Spinal cord (tissue), 10 donors: ENCODE measurements at places on chromosomes 6 and 20.

- DNase-seq = no peak
- peaks cover 21% of the 10 kb centered on the region for H3K4me1 ChIP-seq
- H3K27me3 ChIP-seq = no peaks in the 10 kb centered on the region
- no peak overlapping the region for H3K27ac ChIP-seq
Observed at GRCh38 chr6:157223511-157223910, 99.8 kb downstream of the TMEM242 start.

DNA sequence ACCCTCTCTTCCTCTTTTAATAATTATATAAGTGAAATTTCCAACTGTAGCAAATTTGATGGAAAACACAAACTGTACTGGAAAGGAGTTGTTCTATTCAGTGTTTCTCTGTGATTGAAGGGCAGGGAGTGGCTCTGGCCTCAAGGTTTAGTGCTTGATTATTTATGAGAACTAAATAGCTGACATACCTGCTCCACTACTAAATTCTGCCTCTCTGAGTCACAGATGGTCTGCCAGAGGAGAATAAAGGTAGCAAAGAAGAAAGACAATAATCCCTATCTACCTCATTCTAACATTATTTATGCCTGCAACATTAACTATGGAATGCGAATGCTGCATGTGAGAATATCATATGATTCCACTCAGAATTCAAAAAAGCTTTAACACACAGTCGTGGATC is 9.3 kb downstream of the BMP5 start:
- H3K27me3 ChIP-seq = no peaks in the 10 kb centered on the region
- no peaks in the 10 kb centered on the region for H3K4me1 ChIP-seq
- no peak for DNase-seq

GRCh38 chr20:37958856-37959520 is 56.1 kb downstream of the VSTM2L start:
- H3K4me3 ChIP-seq = no peak overlapping the region
- no peak overlapping the region for H3K27ac ChIP-seq
- DNase-seq = no peak
- H3K36me3 ChIP-seq = no peaks in the 10 kb centered on the region
- peaks cover 2% of the 10 kb centered on the region for H3K4me1 ChIP-seq

DNA sequence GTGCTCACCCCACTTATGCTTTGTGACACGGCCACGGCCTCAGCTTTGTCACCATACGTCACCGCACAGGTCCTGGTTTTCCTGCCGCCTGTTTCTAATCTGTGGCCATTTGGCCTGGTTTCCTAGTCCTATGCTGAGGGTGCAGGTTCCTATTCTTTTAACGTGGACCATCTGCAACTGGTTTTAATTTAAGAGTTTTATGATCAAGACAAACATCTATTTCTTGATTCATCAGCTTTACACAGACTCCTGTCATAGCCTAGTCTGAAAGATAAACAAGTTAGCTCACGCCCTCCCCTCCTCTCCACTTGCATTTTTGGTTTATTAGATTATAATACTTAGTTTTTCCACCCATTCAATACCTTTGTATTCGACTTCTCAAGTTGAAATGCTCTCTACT is 97.5 kb upstream of the RPS6KA2 start:
- no peak overlapping the region for H3K27ac ChIP-seq
- no peak overlapping the region for H3K4me3 ChIP-seq
- H3K4me1 ChIP-seq = peaks cover 3% of the 10 kb centered on the region
- no peak for DNase-seq
- no peaks in the 10 kb centered on the region for H3K36me3 ChIP-seq

GRCh38 chr6:21654361-21654760 is 60.8 kb downstream of the SOX4 start:
- no peaks in the 10 kb centered on the region for H3K4me1 ChIP-seq
- no peak overlapping the region for H3K4me3 ChIP-seq
- H3K27ac ChIP-seq = no peak overlapping the region

GRCh38 chr6:138008791-138009190 is 98.4 kb downstream of the PERP start:
- H3K4me3 ChIP-seq = no peak overlapping the region
- H3K4me1 ChIP-seq = no peaks in the 10 kb centered on the region
- H3K36me3 ChIP-seq = no peaks in the 10 kb centered on the region

DNA sequence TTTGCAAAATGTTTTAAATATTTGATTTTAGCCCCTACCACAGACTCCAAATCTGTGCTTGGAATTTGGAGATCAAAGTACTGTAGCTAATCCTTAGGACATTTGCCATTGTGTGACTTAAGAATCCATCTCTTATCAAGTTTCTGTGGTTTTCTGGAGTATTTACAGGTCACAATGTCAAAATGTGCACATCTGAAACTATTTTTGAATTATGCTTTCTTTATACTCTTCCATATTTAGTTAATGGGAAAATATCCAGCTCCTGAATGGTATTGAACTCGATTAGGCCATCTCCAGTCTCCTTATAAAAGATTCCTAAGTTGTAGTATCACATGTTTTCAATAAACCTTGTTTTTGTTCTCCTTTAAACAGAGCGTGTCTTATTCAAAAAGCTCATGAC is 162.5 kb downstream of the KHDC1L start:
- H3K36me3 ChIP-seq = no peaks in the 10 kb centered on the region
- no peaks in the 10 kb centered on the region for H3K4me1 ChIP-seq
- H3K27ac ChIP-seq = no peak overlapping the region
- H3K27me3 ChIP-seq = no peaks in the 10 kb centered on the region
- H3K4me3 ChIP-seq = no peak overlapping the region
- DNase-seq = no peak

DNA sequence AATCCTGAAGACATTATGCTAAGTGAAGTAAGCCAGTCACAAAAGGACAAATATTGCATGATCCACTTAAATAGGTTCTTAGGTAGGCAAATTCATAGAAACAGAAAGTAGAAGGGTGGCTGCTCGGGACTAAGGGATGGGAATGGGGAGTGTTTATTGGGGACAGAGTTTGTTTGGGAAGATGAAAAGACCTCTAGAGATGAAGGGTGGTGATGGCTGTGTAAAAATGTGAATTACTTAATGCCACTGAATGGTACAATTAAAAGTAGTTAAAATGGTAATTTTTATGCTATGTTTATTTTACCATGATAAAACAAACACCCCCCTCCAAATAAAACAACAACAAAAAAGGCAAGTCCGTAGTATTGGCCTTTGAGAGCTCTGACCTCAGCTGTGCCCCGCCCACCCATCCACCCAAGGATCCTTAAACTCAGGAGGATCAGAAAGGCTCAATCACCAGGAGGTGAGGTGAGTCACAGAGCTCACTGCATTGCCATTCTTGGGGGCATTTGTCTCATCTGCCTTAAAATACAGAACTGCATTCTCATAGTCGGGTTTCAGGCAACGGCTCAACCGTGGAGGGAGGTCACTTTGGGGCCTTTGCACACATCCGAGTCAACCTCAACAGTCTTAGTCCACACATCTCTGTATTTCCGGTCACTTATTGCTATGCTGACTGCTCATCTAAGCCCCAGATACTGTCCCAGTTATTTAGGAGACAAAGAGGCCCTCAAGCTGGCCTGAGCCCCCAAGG is 96.7 kb downstream of the SLC22A23 start:
- H3K27ac ChIP-seq = no peak overlapping the region
- H3K4me3 ChIP-seq = no peak overlapping the region
- H3K36me3 ChIP-seq = peaks cover 9% of the 10 kb centered on the region
- no peak for DNase-seq

- H3K36me3 ChIP-seq = no peaks in the 10 kb centered on the region
- no peaks in the 10 kb centered on the region for H3K27me3 ChIP-seq
- H3K4me3 ChIP-seq = no peak overlapping the region
- DNase-seq = no peak
Observed at GRCh38 chr6:32472781-32473375, 33.2 kb downstream of the HLA-DRA start.

GRCh38 chr6:157993076-157993475 is 11.4 kb downstream of the SYNJ2 start:
- H3K27ac ChIP-seq = no peak overlapping the region
- H3K4me1 ChIP-seq = peaks cover 39% of the 10 kb centered on the region
- no peak overlapping the region for H3K4me3 ChIP-seq
- peaks cover 2% of the 10 kb centered on the region for H3K27me3 ChIP-seq
- peaks cover 2% of the 10 kb centered on the region for H3K36me3 ChIP-seq

- DNase-seq = no peak
- H3K27me3 ChIP-seq = no peaks in the 10 kb centered on the region
Observed at GRCh38 chr6:33610067-33610466, 11.1 kb upstream of the ITPR3 start.

GRCh38 chr6:49087369-49087768 is 375.7 kb downstream of the MMUT start:
- no peaks in the 10 kb centered on the region for H3K36me3 ChIP-seq
- no peaks in the 10 kb centered on the region for H3K27me3 ChIP-seq
- no peaks in the 10 kb centered on the region for H3K4me1 ChIP-seq
- no peak overlapping the region for H3K27ac ChIP-seq
- H3K4me3 ChIP-seq = no peak overlapping the region

- H3K4me1 ChIP-seq = peaks cover 3% of the 10 kb centered on the region
- H3K36me3 ChIP-seq = peaks cover 3% of the 10 kb centered on the region
- H3K4me3 ChIP-seq = no peak overlapping the region
- no peak for DNase-seq
- H3K27ac ChIP-seq = no peak overlapping the region
Observed at GRCh38 chr20:44157061-44157460, 29.9 kb downstream of the JPH2 start.

- no peak overlapping the region for H3K4me3 ChIP-seq
- H3K27me3 ChIP-seq = no peaks in the 10 kb centered on the region
- peaks cover 42% of the 10 kb centered on the region for H3K4me1 ChIP-seq
- no peak for DNase-seq
- H3K36me3 ChIP-seq = peaks cover 6% of the 10 kb centered on the region
- H3K27ac ChIP-seq = peak overlapping the region; percentile 52
Observed at GRCh38 chr6:111761783-111762312, 111.4 kb downstream of the FYN start.

GRCh38 chr6:125962900-125963497 is 6.4 kb downstream of the HINT3 start:
- H3K4me1 ChIP-seq = no peaks in the 10 kb centered on the region
- no peak for DNase-seq
- H3K27ac ChIP-seq = no peak overlapping the region
- H3K36me3 ChIP-seq = no peaks in the 10 kb centered on the region
- no peak overlapping the region for H3K4me3 ChIP-seq

GRCh38 chr6:118860880-118861279 is 33.1 kb upstream of the ASF1A start:
- no peak overlapping the region for H3K4me3 ChIP-seq
- H3K4me1 ChIP-seq = no peaks in the 10 kb centered on the region
- no peaks in the 10 kb centered on the region for H3K27me3 ChIP-seq

- H3K27ac ChIP-seq = no peak overlapping the region
- peaks cover 3% of the 10 kb centered on the region for H3K4me1 ChIP-seq
- H3K36me3 ChIP-seq = no peaks in the 10 kb centered on the region
Observed at GRCh38 chr6:125597411-125598253, 151.8 kb upstream of the HEY2 start.

DNA sequence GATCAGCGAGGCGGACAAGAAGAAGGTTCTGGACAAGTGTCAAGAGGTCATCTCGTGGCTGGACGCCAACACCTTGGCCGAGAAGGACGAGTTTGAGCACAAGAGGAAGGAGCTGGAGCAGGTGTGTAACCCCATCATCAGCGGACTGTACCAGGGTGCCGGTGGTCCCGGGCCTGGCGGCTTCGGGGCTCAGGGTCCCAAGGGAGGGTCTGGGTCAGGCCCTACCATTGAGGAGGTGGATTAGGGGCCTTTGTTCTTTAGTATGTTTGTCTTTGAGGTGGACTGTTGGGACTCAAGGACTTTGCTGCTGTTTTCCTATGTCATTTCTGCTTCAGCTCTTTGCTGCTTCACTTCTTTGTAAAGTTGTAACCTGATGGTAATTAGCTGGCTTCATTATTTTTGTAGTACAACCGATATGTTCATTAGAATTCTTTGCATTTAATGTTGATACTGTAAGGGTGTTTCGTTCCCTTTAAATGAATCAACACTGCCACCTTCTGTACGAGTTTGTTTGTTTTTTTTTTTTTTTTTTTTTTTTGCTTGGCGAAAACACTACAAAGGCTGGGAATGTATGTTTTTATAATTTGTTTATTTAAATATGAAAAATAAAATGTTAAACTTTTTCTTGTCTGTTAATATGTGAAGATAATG is 2.2 kb downstream of the HSPA1B start:
- no peaks in the 10 kb centered on the region for H3K27me3 ChIP-seq
- H3K36me3 ChIP-seq = no peaks in the 10 kb centered on the region
- DNase-seq = no peak

- no peak for DNase-seq
- no peaks in the 10 kb centered on the region for H3K36me3 ChIP-seq
- H3K27me3 ChIP-seq = no peaks in the 10 kb centered on the region
- H3K4me3 ChIP-seq = no peak overlapping the region
Observed at GRCh38 chr20:53468587-53468986, 125.1 kb downstream of the ZNF217 start.

GRCh38 chr6:25642667-25643328 is 9.2 kb upstream of the SCGN start:
- no peaks in the 10 kb centered on the region for H3K36me3 ChIP-seq
- no peak for DNase-seq
- no peaks in the 10 kb centered on the region for H3K27me3 ChIP-seq
- H3K4me1 ChIP-seq = no peaks in the 10 kb centered on the region
- no peak overlapping the region for H3K4me3 ChIP-seq

DNA sequence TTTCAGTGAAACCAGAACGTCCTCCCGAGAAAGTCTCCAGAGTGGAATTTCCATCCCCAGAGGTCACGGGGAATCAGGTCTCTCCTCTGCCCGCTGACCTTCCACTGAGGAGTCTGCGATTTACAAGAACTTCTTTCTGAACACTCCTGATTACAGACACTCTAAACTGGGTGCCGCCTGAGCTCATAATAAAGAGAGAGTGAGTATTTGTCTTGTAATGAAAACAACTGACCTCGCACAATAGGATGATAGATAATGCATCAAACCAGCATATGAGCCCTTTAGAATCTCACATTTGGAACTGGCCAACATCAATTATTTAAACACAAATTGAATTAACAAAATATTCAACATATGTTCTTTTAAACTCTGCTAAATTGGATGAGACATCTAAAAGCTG is 47.5 kb downstream of the DLL1 start:
- DNase-seq = no peak
- H3K4me1 ChIP-seq = peaks cover 38% of the 10 kb centered on the region
- H3K4me3 ChIP-seq = no peak overlapping the region
- no peak overlapping the region for H3K27ac ChIP-seq

GRCh38 chr6:21742238-21742660 is 148.7 kb downstream of the SOX4 start:
- peak; percentile 56 for DNase-seq
- no peak overlapping the region for H3K4me3 ChIP-seq
- no peaks in the 10 kb centered on the region for H3K36me3 ChIP-seq
- no peaks in the 10 kb centered on the region for H3K27me3 ChIP-seq
- H3K4me1 ChIP-seq = no peaks in the 10 kb centered on the region
- H3K27ac ChIP-seq = peak overlapping the region; percentile 53
